CD4-positive, alpha-beta T cell treated with Interferon alpha-2 for 1 hour (primary cell): ENCODE measurements at places on chromosomes 13 and 19.

DNA sequence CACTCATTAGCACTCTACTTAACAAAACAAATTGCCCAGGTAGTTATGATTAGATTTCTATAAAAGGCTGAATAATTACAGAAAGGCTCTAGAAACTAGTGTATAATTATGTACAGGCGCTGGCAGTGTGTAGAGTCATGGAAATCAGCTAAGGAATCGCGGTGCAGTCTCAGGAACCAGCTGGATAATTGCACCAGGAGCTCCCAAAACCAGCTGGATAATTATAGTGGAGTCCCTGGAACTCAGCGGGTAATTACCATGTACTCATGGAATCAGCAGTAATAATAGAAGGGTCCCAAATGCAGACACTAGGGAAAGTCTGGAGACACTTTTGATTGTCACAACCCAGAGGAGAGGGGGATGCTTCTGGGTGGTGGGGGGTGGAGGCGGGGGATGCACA is 23.2 kb upstream of the TTYH1 start:
- no peak for DNase-seq

DNA sequence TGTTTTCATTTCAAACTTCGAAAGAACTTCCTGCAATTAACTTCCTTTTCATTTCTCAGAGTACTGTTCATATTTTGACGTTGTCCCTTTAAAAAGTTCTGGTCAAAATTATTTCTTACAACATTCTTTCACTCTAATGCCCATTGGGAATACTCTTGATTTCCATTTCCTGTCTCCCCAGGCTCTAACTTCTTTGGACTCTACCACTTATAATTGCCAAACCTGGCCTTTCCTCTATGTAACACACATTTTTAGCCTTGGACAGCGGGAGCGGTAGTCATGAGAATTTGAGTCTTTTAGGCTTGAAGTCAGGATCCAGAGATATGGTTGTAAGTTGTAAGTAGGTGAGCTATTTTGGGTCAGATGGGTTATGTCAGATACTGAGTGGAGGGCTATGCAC is 163.5 kb upstream of the SPRY2 start:
- no peak for DNase-seq

GRCh38 chr13:37797631-37798030 is 71.9 kb downstream of the TRPC4 start:
- no peak for DNase-seq

GRCh38 chr13:99379856-99380801 is 72.9 kb upstream of the GPR183 start:
- no peak for DNase-seq

- DNase-seq, result no peak
Observed at GRCh38 chr19:30519607-30520205, 147.5 kb downstream of the ZNF536 start.

DNA sequence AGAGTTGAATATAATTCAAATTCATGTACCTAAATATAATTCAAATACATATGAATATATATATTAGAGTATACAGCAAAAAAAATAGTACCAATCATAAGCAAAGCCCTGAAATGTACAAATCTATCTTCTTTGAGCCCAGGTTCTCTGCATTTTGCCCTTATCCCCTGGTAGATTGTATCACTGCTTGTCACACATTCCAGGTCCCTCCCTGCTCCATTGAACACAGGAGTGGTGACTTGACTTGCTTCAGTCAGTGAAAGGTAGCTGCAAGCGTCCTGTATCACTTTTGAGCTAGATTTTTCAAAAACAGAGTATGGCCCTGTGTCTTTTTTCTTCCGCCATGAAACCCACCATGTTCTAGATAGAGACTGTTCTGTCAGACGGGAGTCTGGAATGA is 369.4 kb downstream of the LIG4 start:
- no peak for DNase-seq

- no peak for DNase-seq
Observed at GRCh38 chr19:39359026-39359425, 16.8 kb downstream of the SAMD4B start.
